ENCODE measurements at places on chromosomes 5 and 9.

DNA sequence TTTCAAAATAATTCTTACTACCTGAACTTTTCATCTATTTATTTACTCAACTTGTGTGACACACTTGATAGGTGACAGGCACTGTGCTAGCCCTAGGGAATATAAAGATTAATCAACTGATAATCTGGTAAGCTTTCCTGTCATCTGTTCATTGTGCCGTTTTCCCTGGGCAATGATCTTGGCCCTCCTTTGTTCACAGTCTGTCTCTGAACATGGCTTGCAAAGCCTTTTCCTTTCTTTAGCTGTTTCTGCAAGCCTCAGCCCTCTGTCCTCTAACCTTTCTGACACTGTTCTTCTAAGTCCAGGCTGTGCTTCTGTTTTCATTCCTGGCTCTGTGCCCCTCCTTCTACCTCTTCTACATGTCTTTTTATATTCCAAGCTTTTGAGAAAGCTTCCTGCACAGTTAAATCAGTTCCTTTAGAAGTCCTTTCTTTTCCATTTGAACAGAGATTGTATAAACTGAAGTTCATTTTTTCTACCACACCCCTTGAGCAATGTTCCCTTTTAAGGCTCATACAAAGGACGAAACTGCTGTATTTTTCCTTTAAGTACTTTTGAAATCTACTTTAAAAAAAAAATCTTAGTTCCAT is 803.0 kb upstream of the ZNF608 start:
- H3K27ac ChIP-seq: no peak overlapping the region
- peaks cover 5% of the 10 kb centered on the region for H3K36me3 ChIP-seq
- no peaks in the 10 kb centered on the region for H3K4me1 ChIP-seq
- peaks cover 3% of the 10 kb centered on the region for H3K27me3 ChIP-seq
- no peak for DNase-seq

DNA sequence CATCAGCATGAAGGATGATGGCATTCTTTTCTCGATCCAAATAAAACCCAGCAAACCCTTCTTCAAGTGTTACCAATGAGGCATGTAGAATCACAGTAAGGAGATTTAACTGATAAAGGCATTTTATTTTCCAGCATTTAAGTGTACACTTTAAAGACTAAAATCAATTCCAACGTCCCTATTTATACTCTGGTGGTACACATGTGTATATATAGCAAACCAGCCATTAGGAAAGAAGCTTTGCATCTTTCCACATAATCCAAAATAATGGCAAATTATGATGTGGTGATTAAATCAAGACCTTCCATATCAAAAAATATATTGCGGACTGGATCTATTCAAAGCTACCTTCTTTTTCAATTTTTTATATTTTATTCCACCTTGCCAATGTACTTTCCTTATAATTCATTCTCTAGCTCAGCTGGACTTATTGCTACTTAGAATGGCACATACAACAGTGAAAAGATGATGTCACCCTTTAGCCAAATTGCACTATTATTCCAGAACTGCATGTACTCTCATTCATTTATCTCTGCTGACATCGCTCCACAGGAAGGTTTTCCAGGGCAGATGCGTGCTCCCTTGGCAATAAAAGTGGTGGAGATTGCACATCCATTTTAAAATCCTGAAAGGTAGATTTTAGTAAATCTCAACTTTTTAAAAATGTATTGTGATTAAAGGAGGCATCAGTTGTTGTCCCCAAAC is 63.3 kb upstream of the SLC30A5 start:
- H3K36me3 ChIP-seq: no peaks in the 10 kb centered on the region
- H3K27me3 ChIP-seq: no peaks in the 10 kb centered on the region
- no peak overlapping the region for H3K4me3 ChIP-seq

GRCh38 chr9:133460405-133461175 is 812 bp downstream of the CACFD1 start:
- H3K27ac ChIP-seq: peak overlapping the region; percentile 83
- peaks cover 7% of the 10 kb centered on the region for H3K27me3 ChIP-seq
- peaks cover 12% of the 10 kb centered on the region for H3K4me1 ChIP-seq
- DNase-seq: peak; percentile 47
- H3K4me3 ChIP-seq: peak overlapping the region; percentile 81
- H3K36me3 ChIP-seq: no peaks in the 10 kb centered on the region

- H3K4me1 ChIP-seq: peaks cover 82% of the 10 kb centered on the region
- no peak overlapping the region for H3K4me3 ChIP-seq
- H3K36me3 ChIP-seq: peaks cover 22% of the 10 kb centered on the region
- peak overlapping the region; percentile 22 for H3K27ac ChIP-seq
- no peaks in the 10 kb centered on the region for H3K27me3 ChIP-seq
- DNase-seq: no peak
Observed at GRCh38 chr9:5015934-5016333, 30.9 kb downstream of the JAK2 start.

DNA sequence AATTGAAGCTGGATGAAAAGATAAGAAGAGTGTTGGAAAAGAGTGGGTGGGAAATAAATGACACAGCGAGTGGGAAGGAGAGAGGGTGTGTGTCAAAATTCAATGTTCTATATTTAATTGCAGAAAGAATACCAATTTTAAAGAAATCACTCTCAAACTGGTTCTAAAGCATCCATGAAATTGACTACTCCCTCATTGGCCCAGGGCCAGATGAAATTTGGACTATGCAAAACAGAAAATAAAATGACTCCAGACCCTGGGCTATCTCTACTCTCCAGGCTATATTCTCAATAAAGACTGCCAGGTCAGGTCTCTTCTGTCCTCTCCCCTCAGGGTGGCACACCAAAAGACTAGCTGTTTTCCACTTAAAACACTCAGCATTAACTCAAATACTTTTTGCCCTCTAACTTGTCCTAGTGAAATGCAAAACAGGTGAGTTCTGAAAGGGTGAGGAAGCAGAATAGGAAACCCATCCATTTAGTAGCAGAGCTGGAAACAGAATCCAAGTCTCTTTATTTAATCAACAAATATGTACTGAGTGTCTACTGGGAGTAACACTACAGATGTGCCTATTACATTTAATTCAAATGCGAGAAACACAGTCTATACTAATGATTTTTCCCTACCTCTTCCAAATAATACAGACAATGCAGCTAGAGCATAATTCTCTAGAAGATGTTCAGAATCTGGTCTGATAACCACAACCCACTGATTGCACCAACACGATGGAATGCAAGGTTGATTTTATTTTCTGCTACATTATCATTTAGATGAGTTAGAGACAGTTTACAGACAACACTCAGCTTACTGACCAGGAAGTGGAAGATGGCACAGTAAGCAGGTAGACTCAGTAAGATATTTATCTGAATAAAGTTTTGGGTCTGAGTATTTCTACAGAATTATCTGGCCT is 42.1 kb downstream of the EFCAB9 start:
- no peak for DNase-seq
- H3K27me3 ChIP-seq: no peaks in the 10 kb centered on the region
- H3K4me3 ChIP-seq: no peak overlapping the region
- H3K27ac ChIP-seq: no peak overlapping the region
- H3K36me3 ChIP-seq: no peaks in the 10 kb centered on the region

- no peak for DNase-seq
- no peaks in the 10 kb centered on the region for H3K36me3 ChIP-seq
- no peak overlapping the region for H3K4me3 ChIP-seq
- no peaks in the 10 kb centered on the region for H3K27me3 ChIP-seq
- H3K27ac ChIP-seq: no peak overlapping the region
- no peaks in the 10 kb centered on the region for H3K4me1 ChIP-seq
Observed at GRCh38 chr5:101543780-101544179, 640.7 kb upstream of the ST8SIA4 start.

GRCh38 chr5:6759983-6760382 is 46.8 kb downstream of the TENT4A start:
- H3K36me3 ChIP-seq: peaks cover 9% of the 10 kb centered on the region
- H3K4me1 ChIP-seq: peaks cover 7% of the 10 kb centered on the region
- DNase-seq: no peak

DNA sequence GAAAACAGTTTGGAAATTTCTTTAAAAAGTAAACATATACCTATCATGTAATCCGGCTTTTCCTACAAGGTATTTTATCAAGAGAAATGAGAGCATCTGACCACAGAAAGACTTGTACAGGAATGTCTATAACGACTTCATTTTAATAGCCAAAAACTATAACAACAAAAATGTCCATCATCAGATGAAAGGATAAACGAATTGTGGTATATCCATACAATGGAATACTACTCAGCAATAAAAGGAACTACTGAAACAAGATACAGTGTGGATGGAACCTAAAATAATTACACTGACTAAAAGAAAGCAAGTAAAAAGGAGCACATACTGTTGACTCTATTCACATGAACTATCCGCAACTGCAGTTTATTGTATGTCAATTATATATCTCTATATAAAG is 1.4 kb upstream of the FTMT start:
- no peak overlapping the region for H3K4me3 ChIP-seq
- no peak for DNase-seq
- H3K4me1 ChIP-seq: no peaks in the 10 kb centered on the region
- H3K36me3 ChIP-seq: no peaks in the 10 kb centered on the region
- H3K27ac ChIP-seq: no peak overlapping the region
- H3K27me3 ChIP-seq: no peaks in the 10 kb centered on the region

- no peaks in the 10 kb centered on the region for H3K27me3 ChIP-seq
- DNase-seq: no peak
- H3K36me3 ChIP-seq: peaks cover 27% of the 10 kb centered on the region
- no peaks in the 10 kb centered on the region for H3K4me1 ChIP-seq
- H3K4me3 ChIP-seq: no peak overlapping the region
Observed at GRCh38 chr9:105466898-105467455, 19.1 kb downstream of the FSD1L start.

GRCh38 chr5:89036704-89037489 is 153.9 kb upstream of the MEF2C start:
- H3K4me1 ChIP-seq: no peaks in the 10 kb centered on the region
- no peak overlapping the region for H3K4me3 ChIP-seq

- DNase-seq: no peak
- H3K4me1 ChIP-seq: no peaks in the 10 kb centered on the region
- no peaks in the 10 kb centered on the region for H3K36me3 ChIP-seq
- H3K4me3 ChIP-seq: no peak overlapping the region
- H3K27ac ChIP-seq: no peak overlapping the region
Observed at GRCh38 chr5:28542987-28543386, 1504.6 kb upstream of the CDH9 start.

DNA sequence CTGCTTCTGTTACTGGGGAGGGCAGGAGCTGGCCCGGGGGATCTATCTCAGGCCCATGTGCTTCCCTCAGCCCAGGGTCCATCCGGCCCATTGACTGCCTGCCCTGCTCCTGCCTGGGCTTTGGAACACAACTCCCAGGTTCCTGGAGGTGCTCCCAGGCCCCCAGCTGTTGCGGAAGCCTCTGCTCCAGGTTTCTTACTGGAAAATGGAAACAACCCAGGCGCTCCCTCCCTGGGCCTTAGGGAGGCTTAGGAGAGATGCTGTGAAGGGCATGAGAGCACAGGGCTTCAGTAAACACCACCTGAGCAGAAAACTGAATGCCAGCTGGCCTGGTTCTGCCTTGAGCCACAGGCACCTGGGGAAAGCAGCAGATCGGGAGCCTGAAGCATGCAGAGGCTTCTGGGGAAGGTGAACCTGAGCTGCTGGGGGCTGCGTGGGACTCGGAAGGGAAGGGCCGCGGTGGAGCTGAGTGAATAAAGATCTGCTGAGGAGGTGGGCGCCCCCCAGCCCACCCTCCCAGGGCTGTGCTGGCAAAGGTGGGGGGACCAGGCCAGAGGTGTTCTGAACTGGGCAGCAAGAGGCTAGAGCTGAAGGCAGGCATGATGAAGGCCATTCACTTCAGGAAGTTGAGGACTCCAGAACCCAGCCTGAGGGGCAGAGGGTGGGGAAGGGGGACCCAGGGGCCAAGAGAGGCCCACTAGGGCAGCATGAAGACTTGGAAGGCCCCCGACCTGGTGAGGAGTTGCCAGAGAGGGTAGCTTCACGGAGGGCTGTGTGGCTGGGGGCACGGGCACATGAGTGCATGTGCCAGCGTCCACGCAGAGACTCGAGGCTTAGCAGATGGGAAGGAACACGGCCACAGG is 64.8 kb downstream of the SHB start:
- no peak overlapping the region for H3K4me3 ChIP-seq
- peaks cover 11% of the 10 kb centered on the region for H3K27me3 ChIP-seq
- H3K36me3 ChIP-seq: no peaks in the 10 kb centered on the region
- DNase-seq: no peak

GRCh38 chr9:101014566-101014965 is 14.0 kb upstream of the PLPPR1 start:
- no peak overlapping the region for H3K4me3 ChIP-seq
- DNase-seq: no peak
- H3K27ac ChIP-seq: no peak overlapping the region

GRCh38 chr9:33677961-33678360 is 117.4 kb upstream of the PRSS3 start:
- no peak overlapping the region for H3K27ac ChIP-seq
- no peak overlapping the region for H3K4me3 ChIP-seq
- DNase-seq: no peak

- H3K4me3 ChIP-seq: no peak overlapping the region
- H3K27me3 ChIP-seq: peaks cover 5% of the 10 kb centered on the region
- no peaks in the 10 kb centered on the region for H3K36me3 ChIP-seq
- no peak overlapping the region for H3K27ac ChIP-seq
- peaks cover 23% of the 10 kb centered on the region for H3K4me1 ChIP-seq
Observed at GRCh38 chr9:126423142-126423915, 96.7 kb downstream of the MVB12B start.

DNA sequence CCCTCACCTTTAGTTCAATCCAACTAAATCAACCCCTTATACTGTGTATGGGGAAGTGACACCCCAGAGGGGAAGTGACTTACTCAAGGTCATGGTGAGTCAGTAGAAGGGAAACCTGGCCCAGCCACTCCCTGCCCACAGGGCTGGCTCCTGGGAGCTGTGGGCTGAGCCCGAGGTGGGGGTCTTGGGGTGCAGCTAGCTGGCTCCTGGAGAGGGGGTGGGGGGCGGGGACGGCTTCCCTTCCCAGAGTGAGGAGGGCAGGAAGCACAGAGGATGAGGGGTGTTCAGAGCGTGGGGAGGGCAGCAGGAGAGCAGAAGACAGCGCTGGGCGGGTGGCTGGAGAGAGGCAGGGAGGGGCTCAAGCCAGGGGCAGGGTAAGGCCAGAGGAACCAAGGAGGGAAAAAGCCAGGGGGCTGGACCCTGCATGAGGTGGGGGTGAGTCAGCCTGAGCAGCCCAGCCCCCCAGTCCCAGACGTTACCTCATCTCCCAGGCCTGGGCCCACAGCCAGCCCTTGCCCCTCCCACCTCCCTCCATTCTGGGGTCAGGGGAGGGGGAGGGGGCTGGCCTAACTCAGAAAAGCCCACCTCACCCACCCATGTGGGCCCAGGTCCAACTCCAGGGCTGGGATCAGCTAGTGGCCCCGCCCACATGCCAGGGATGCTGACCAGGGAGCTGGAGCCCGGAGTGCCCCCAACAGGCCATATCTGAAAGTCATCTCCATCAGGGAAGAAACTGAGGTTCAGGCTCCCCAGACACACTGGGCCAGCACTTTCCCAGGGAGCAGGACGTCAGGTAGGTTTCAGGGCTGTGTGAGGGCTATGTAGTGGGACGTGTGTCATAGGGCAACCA is 2.8 kb downstream of the PDLIM7 start:
- H3K4me1 ChIP-seq: peaks cover 12% of the 10 kb centered on the region
- no peaks in the 10 kb centered on the region for H3K36me3 ChIP-seq
- H3K4me3 ChIP-seq: no peak overlapping the region
- peaks cover 4% of the 10 kb centered on the region for H3K27me3 ChIP-seq
- H3K27ac ChIP-seq: peak overlapping the region; percentile 51

GRCh38 chr5:135398160-135398854 is 724 bp downstream of the MACROH2A1 start:
- peaks cover 8% of the 10 kb centered on the region for H3K27me3 ChIP-seq
- H3K4me3 ChIP-seq: peak overlapping the region; percentile 83
- DNase-seq: peak; percentile 28
- H3K4me1 ChIP-seq: peaks cover 61% of the 10 kb centered on the region
- peak overlapping the region; percentile 82 for H3K27ac ChIP-seq

GRCh38 chr9:97845130-97845529 is 7.9 kb upstream of the FOXE1 start:
- no peaks in the 10 kb centered on the region for H3K36me3 ChIP-seq
- no peak overlapping the region for H3K4me3 ChIP-seq
- peaks cover 7% of the 10 kb centered on the region for H3K4me1 ChIP-seq
- DNase-seq: no peak
- peaks cover 33% of the 10 kb centered on the region for H3K27me3 ChIP-seq
